ENCODE measurements at places on chromosomes 13 and 19. TPM values are rescaled to one million over a fixed set of nuclear protein-coding genes. Genes with fewer than 3 reads are reported as not detected.

DNA sequence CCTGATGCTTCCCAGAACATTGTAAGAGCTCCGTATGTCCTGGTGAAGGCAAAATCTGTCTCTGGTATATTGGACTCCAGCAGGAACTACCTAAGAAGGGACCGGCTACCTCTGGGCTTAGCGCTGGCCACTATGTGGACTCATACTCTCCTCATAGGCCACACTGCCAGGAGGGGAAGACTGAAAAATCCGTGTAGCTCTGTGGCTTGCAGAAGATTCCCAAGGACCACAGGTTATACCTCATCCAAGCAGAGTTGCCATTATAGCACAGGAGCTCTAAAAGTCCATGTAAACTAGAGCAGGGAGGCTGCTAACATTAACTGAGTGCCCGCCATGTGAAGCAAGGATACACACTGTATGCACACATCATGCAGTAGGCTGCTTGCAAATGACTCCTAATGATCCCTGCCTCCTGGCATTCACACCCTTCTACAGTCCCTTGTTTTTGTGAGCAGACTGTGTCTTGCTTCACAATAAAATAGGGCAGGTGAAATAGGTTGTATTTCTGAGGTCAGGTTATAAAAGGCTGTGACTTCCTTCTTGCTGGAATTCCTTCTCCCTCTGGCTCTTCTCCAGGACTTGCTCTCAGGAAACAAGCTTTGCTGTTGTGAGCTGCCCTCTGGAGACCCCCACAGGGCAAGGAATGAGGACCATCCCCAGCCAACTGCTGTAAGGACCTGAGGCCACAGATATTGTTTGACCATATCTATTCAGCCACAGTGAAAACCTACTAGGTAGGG is 192.6 kb upstream of the UBL3 start:
- DNase-seq, result no peak

DNA sequence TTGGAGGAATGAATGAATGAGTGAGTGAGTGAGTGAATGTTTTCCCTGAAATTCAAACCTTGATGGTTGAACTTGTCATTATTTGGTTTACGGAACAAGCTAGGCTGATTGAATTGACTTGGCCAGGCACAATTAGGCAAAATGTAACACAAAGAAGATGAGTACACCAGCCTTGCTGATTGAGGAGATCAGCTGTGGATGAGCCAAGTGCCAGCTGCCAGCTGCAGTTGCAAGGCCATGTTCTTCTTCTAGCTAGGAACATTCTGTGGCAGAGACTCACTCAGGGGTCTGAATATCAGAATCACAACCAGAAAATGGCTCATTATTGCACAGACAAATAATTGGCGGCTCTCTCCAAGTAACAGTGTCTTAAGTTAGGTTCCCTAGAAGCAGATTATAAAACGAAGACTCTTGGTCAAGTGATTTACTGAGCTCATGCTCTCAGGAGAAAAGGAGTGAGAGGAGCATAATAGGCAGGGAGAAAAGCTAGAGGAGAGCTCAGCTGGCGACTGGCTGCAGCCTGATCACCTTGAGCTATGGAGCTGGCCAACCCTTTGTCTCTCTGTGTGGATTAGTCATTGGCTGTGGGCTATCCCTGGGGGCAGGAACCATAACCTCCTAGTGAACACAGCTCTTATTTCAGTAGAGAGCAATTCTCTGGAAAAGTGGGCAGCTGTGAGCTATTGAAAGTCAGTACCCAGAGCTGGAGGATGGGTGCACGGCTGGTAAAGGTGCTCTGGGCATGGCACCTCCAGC is 225.3 kb upstream of the SERP2 start:
- no peak for DNase-seq

DNA sequence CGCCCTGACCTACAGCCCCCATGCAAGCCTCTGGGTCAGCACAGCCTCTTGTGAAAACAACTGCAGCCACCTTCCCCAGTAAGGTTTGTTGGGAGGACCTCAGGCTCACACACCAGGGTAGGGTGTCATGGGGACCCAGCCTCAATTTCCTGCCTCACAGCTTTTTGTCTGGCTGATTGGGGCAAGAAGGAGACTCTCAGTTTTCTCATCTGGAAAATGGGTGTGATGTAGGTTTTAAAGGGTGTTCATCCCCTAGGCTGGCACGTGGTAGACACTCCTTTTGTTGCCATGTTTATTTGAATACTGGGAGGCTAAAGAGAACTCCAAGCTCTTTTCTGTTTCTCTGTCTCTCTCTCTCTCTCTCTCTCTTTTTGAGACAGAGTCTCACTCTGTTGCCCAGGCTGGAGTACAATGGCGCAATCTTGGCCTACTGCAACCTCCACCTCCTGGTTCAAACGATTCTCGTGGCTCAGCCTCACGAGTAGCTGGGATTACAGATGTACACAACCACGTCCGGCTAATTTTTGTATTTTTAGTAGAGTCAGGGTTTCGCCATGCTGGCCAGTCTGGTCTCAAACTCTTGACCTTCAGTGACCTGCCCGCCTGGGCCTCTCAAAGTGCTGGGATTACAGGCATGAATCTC is 18.2 kb upstream of the PLAUR start:
- no peak for DNase-seq

Gene C19orf33
- 18.9 TPM for total RNA-seq

- no peak for DNase-seq
Measured at GRCh38 chr13:35092751-35093150, 150.7 kb downstream of the NBEA start.
